ENCODE measurements at places on chromosomes 7 and 10.

GRCh38 chr10:79372871-79373270 is 25.6 kb downstream of the PPIF start:
- no peak for DNase-seq

GRCh38 chr7:37832194-37832593 is 16.2 kb upstream of the NME8 start:
- peak; percentile 17 for DNase-seq

DNA sequence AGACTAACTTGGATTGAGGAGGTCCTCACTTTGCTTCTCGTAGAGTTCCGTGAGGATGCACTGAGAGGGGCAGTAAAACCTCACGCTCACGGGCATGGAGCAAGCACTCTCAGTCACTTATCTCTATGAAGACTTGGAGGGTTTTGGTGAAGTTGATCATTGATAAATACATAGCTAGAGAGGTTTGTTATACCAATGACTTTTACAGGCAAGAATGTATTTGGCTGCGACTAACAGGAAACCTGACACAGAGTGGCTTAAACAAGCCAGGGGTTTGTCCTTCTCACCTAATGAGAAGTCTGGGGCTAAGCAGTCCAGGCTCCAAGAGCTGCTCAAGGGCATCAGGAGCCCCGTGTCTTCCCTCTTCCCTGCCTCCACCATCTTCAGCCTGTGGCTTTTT is 6.1 kb downstream of the BICC1 start:
- no peak for DNase-seq

DNA sequence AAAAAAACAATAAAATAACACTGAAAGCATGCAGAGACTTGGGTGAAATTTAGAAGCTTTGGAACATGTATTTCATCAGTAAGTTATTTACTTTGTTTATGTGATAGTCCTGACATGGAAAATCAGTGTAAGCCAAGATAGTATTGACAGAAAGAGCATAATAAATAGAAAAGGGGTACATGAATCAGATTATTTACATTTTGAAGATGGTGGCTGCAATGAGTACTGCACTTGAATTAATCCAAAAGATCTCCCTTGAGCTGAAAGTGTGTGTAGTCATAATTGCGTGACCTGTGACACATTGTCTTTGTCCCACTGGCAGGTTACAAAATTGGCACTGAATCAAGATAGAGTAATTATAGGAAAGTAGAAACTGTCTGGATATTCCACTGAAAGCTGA is 562.9 kb downstream of the GFRA1 start:
- no peak for DNase-seq

DNA sequence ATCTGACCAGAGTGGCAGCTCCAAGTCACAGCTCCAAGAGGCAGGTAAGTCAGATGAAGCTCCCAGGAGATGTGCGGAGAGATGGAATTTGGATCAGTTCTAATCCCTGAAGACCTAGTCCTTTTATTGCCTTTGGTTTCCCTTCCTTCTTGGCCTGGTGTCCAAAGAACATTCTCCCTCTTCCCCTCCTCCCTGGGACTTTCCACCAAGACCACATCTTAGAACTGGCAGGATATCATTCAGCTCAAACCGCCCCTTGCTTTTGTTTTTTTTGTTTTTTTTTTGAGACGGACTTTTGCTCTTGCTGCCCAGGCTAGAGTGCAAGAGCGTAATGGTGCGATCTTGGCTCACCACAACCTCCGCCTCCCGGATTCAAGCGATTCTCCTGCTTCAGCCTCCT is 190.8 kb downstream of the GFRA1 start:
- no peak for DNase-seq

DNA sequence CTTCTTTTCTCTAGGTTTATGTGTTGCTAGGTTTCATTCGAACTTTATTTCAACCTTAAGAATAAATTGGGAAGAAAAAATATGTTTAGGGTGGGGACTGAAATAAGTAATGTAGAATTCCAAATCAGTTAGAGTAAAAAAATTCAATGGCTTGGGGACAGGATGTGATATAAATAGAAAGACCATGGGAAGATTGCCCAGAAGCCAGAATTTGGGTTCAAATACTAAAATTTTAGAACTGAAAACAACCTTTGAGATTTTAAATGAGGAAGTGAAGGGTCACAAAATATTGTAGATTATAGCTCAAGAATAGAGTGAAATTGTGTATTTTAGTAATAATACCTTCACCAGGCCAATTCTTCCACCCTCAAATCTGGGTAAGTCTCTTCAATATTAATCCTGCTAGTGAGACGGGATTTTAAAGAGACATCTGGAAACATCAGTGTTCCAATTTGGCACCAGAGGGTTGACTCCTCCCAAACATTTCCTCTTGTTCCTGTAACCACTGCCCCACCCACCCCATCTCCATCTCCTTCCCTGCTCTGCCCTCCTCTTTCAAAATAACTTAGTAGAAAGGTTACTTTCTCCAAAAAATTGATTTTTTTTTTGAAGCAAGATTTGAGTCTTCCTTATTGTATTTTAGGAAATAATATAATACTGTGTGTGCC is 51.3 kb upstream of the FAM3C start:
- no peak for DNase-seq

DNA sequence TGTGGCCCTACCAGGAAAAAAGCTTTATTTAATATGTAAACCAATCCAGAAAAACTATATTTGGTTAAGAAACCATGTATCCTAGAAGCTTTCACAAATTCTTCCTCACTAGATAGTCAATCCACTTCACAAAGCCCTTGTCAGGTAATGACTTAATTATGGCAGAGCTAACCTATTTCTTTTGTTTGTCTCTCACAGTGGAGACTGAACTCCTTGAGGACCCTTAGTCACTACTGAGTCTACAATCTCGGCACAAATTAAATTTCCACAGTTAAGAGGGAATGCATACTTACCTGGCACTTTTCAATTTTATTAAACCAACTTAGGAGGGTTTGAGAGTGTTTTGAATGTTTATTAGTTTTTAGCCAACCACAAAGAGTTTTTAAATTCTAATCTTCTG is 23.0 kb downstream of the WAPL start:
- DNase-seq, result no peak

DNA sequence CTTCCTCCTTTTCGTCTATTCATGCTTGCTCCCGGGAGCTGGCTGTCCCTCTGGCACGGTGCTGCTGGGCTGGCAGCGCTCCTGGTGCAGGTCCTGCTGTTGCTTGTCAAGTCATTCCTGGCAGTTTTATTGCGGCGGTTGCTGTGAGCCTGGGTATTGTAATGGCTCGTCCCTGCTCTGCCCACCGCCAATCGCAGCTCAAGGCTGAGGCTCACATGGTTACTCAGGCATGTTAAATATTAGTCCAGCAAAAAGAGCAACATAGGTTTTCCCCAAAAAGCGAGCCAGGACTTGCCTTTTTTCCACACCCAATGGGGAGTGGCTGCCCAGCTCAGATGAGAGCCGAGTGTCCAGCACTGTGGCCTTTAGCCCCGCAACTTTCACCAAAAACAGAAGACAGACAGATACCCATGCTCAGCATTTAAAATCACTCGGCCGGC is 492.9 kb upstream of the FOXK1 start:
- DNase-seq, result no peak

GRCh38 chr10:47010036-47010435 is 98.8 kb downstream of the PTPN20 start:
- DNase-seq, result no peak

GRCh38 chr10:110118891-110119621 is 88.3 kb upstream of the MXI1 start:
- no peak for DNase-seq

- DNase-seq, result no peak
Observed at GRCh38 chr10:52313933-52314821, at the start of gene DKK1. Gene DKK1 (plus strand): TSS chr10:52314281. CDS start chr10:52314435, 154 bp downstream.

DNA sequence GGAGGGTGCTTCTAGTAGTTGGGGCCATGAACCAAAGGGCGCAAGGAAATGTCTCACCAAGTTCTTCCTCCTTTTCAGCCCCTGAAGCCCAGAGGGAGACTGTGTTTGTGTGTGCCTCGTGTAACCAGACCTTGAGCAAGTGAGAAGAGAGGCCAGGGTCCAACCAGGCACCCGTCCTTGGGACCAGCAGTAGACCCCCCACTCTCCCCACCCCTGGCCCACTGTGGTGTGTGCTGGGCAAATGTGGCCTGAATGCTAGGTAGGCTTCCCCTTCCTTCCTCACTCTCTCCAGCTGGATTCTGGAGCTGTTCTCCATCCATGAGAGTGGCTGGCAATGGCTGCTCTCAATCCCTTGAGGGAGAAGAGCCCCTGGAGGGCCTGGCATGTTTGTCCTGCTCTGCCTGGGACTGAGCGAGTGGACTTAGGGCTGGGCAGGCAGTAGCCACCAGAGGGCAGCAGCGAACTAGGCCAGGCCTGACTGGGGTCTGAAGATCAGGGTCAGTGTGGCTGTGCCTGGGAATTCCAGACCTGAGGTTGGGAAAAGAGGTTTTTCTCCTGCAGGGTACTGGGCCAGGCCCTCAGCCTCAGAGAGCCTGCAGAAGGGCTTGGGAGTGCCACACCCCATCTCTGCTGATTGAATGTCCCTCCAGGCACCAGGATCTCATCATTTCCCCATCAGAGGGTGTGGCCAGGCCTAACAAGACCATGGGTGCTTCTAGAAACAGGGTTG is 12.5 kb downstream of the SFRP5 start:
- no peak for DNase-seq

DNA sequence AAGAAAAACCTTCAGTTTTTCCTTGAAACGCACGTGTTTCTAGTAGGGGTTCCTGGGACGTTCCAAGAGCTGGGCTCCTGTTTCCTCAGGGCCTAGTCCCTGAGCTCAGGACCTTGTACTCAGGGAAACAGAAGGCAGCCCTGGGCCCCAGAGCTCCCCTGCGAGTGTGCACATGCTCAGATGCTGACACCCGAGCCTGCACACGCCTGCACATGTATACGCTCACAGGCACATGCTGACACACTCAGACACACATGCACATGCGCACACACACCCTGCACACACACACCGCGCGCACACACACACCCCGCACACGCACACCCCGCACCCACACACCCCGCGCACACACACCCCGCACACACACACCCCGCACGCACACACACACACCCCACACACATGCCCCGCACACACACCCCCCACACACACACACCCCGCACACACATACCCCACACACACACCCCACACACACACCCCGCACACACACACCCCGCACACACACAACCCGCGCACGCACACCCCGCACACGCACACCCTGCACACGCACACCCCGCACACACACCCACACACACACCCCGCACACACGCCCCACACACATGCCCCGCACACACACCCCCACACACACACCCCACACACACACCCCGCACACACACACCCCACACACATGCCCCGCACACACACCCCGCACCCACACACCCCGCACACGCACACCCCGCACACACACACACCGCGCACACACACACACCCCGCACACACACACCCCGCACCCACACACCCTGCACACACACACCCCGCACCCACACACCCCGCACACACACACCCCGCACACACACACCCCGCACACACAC is 52.2 kb downstream of the CALML3 start:
- DNase-seq, result no peak

DNA sequence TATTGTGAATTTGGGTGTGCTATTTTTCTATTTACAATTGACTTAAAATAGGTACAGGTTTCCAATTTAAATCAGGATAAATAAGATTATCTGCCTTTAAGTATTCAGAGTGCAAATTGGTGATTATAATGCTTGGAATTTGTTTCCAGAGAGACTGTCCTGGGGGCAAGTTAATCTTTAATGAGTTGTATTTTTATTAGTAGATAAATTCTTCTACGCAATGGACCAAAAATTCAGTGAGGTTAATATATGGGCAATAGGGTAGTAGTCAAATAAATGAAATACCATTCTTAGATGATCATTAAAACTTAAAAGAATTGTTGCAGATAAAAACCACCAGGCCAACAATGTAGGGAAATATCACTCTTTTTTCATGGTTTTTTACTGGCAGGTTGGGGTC is 3.4 kb downstream of the BICC1 start:
- no peak for DNase-seq

GRCh38 chr10:52755297-52756062 is 17.1 kb downstream of the MBL2 start:
- DNase-seq, result no peak

DNA sequence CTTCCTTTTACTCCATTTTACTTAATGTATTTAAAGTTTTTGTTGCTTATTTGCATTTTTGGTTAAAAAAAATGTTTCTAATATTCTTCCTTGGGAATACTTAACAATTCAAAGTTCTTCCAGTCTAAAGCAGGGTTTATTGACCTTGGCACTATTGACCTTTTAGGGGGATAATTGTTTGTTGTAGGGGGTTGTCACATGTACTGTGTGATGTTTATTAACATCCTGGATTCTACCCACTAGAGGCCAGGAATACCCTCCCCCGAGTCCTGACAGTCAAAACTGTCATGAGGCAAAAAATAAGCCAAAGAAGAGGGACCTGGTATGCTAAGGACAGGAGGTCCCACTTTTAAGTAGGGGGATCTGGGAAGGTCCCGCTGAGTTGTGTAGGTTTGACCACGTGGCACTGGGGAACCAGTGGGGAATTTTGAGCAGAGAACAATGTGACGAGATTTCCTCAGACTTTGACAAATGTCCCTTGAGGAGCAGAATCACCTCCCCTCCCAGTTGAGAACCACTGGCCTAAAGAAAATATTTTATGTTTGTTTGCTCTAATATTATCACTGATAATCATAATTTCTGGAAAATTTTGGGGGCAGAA is 178.3 kb upstream of the PRR15 start:
- DNase-seq, result no peak

DNA sequence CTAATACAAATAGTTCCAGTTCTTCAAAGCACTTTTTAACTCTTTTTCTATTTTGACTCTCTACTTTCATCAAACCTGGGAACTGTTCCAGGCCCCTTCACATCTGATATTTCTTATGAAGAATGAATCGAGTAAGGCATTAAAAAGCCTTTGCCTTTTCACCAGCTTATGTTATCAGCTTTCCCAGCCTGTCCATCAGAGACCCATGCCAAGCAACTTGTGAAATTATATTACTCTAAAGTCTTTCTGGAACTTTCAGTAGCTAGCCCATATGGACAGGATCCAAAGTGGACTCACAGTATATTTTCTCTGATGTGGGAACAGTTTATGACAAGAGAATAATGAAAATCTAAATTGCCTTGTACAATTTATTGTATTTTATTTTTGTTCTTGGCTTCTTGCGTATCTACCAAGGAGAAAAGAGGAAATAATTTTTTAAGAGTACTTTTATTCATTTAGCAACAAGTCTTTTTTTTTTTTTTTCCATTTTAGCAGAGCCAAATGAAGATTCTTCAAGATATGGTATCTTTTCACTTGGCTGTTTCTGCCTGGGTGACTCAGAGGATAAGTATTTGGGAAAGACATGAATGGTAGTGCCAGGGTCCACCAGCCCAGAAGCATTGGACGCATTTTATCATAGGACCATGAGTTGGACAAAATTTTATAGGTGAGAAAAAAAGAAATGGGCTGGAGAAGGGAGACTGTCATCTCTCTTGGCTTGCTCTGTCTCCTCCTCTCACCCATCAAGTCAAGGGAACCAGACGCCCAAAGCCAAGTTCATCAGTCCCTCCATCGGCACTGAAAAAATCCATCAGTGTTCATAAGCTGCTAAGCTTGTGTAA is 195.8 kb upstream of the NEBL start:
- DNase-seq, result no peak

All from NCI-H2107 (cell line).